ENCODE measurements at places on chromosomes 6 and 20.

DNA sequence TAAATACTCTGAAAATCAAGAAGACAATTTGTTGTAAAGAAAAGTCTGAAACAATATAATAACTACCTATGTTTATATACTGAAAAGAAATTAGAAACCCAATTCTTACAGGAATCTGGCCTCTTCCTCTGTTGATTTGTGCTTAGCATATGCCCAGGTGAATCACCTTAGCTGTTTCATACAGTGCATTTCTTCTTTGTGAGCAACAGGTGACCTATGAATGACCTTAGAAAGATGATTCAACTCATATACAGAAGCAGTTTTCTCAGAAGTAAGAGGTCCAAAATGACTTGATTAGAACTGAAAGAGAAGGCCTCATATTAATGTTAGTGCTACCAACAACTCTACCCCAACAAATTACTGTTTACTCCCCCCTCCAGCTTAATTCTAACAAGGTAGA lies 419.5 kb upstream of the ID4 start:
- no peak for DNase-seq

DNA sequence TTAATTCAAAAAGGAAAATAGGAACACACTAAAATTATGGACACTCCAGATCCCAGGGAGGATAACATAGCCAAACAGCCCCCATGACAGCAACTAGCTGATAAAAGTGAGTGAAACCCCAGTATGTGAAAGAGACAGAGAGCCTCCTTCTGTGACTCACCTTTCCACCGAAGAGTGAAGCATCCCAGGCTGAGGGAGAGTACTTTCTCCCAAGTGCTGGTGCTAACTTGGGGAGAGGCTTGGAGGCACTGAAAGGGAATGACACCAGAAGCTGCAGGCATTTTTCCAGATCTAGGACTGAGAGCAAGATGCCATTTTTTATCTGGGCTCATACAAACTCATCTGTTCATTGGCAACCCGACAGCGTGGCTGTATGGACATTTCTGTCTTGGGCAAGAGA lies 339.8 kb downstream of the HTR1B start:
- DNase-seq: no peak

- no peak for DNase-seq
Observed at GRCh38 chr20:14729390-14729789, 392.0 kb upstream of the FLRT3 start.

GRCh38 chr6:136750696-136751521 lies 41.4 kb downstream of the MAP3K5 start:
- DNase-seq: no peak

GRCh38 chr6:110398778-110399177 lies 16.6 kb downstream of the DDO start:
- no peak for DNase-seq

- DNase-seq: no peak
Observed at GRCh38 chr6:26136321-26136720, 49.1 kb downstream of the HFE start.

DNA sequence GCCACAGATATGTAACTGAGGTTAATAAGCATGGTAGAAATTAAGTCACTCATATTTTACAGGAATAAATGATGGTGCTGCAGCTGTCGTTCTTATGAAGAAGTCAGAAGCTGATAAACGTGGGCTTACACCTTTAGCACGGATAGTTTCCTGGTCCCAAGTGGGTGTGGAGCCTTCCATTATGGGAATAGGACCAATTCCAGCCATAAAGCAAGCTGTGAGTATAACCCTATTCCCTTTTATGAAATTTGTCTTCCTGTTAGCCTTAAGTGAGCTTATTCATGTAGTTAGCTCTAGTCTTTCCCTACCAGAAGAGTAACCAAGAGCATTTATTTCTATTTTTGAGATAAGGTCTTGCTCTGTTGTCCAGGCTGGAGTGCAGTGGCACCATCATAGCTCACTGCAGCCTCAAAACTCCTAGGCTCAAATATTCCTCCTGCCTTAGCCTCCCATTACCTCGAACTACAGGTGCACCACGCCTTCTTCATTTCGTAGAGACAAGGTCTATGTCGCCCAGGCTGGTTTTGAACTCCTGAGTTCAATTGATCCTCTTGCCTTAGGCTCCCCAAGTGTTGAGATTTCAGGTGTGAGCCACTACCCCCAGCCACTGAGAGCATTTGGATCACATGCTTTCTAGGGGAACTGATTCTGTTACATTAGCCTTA lies 12.0 kb downstream of the TCP1 start:
- DNase-seq: no peak

- DNase-seq: no peak
Observed at GRCh38 chr20:52078289-52078688, 113.3 kb downstream of the ZFP64 start.

Data from T-helper 22 cell (primary cell).